ENCODE measurements at places on chromosomes 7 and 10. TPM values are rescaled to one million over a fixed set of nuclear protein-coding genes. Genes with fewer than 3 reads are reported as not detected.

GRCh38 chr10:72336259-72337038, 18.3 kb downstream of the DNAJB12 start:
- H3K36me3 ChIP-seq, result peaks cover 57% of the 10 kb centered on the region
- H3K4me3 ChIP-seq, result peak overlapping the region; percentile 72
- peak; percentile 85 for DNase-seq
- H3K27ac ChIP-seq, result peak overlapping the region; percentile 79
- no peaks in the 10 kb centered on the region for H3K27me3 ChIP-seq

DNA sequence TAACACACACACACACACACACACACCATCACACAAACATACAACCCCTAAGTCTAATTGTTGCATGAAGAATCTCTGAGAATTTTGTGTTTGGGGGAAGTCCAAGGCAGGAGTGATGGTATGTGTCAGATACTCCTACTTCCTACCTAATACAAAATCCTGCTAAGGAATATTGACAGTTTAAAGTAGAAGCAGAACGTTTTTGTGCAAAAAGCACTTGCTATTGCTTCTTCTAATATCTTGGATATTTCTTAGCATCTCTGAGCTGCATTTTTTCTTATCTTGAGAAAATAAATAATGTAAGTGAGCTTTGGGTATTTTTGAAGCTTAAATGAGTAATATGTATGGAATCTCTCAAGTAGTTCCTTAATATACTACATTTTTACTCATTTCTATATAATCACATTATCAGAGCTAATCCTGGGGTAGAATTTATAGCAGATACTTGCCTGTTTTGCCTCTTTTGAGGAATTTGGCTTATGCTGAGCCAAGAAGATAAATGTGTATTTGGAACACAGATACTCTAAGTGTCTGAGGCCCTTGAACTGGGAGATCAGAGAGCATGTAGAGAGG, 212.3 kb downstream of the DKK1 start:
- no peak overlapping the region for H3K4me3 ChIP-seq
- no peak for DNase-seq
- H3K27ac ChIP-seq, result peak overlapping the region; percentile 86

GRCh38 chr10:78657163-78657861, 411.5 kb upstream of the ZMIZ1 start:
- no peak overlapping the region for H3K4me3 ChIP-seq
- H3K36me3 ChIP-seq, result no peaks in the 10 kb centered on the region
- peaks cover 41% of the 10 kb centered on the region for H3K27me3 ChIP-seq
- DNase-seq, result peak; percentile 76
- no peaks in the 10 kb centered on the region for H3K4me1 ChIP-seq

- H3K27ac ChIP-seq, result no peak overlapping the region
- no peak for DNase-seq
- no peaks in the 10 kb centered on the region for H3K27me3 ChIP-seq
- peaks cover under 1% of the 10 kb centered on the region for H3K4me1 ChIP-seq
- no peak overlapping the region for H3K4me3 ChIP-seq
- H3K36me3 ChIP-seq, result peaks cover under 1% of the 10 kb centered on the region
Measured at GRCh38 chr7:44313621-44314031, 11.8 kb downstream of the CAMK2B start.

DNA sequence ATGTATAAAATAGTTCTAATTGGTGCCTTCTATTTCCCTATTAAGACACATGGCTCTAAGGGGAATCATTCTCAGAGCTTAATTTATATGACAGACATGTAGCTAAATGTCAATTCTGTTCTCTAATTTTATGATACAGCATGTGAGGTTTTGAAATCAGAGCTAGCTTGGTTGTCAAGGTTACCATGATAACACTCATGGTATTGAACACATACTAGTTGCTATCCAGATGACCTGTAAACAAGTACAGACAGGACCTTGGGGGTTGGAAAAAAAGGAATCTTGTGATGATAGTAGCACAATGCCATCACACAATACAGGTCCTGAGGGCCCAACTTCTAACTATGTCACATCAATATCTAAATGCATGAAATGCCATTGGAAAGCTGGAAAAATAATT, 49.2 kb downstream of the RHOBTB1 start:
- H3K4me3 ChIP-seq, result no peak overlapping the region
- H3K27ac ChIP-seq, result no peak overlapping the region
- H3K4me1 ChIP-seq, result no peaks in the 10 kb centered on the region
- H3K36me3 ChIP-seq, result no peaks in the 10 kb centered on the region
- H3K27me3 ChIP-seq, result no peaks in the 10 kb centered on the region

DNA sequence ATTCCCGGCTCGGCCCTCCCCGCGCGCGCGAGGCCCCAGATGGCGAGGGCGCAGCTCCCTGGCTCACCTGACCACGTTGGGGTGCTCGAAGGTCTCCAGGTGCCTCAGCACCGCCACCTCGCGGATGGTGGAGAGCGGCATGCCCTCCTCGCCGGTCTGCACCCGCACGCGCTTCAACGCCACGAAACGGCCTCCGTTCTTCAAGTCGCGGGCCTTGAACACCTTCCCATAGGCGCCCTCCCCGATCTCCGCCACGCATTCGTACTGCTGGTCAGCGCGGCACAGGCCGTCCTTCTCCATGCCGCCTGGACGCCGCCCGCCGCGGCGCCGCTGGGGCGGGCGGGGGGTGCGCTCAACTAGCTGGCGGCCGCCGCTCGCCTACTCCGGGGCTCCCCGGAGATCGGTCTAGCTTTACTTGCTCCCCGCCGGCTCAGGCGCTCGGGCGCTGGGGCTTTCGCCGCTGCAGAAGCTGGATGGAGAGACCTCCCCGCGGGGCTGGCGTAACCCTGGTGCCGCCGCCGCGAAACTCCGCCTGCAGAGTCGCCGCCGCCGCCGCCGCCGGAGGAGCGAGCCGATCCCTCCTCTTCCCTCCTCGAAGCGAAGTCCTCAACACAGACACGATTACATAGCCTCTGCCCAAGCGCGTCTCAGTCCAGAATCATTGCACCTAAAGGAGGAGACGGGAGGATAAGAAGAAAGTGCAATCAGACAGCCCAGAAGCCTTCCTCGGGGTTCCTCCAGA, 3.2 kb downstream of the CDK6 start:
- peak; percentile 91 for DNase-seq
- peaks cover 36% of the 10 kb centered on the region for H3K4me1 ChIP-seq
- H3K27ac ChIP-seq, result peak overlapping the region; percentile 74
- H3K4me3 ChIP-seq, result peak overlapping the region; percentile 83
- H3K36me3 ChIP-seq, result peaks cover 25% of the 10 kb centered on the region

DNA sequence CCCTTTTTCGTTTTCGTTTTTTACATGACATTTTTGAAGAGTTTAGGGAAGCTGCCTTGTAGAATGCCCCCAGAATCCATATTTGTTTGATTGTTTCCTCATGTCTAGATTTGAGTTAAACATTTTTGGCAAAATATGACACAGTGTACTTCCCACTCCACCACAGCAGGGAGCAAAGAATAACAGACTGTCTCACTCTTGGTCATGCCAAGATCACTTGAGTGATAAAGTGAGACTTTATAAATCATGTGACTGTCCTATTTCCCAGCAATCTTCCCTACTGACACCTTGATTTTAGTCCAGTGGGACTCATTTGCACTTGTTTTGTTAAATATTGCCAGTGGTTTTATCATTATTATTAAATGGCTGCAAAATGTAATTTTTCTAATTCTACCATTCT, 44.4 kb upstream of the USP6NL start:
- peaks cover 7% of the 10 kb centered on the region for H3K4me1 ChIP-seq
- no peak overlapping the region for H3K27ac ChIP-seq
- peaks cover 12% of the 10 kb centered on the region for H3K27me3 ChIP-seq
- no peak for DNase-seq
- no peaks in the 10 kb centered on the region for H3K36me3 ChIP-seq

The EBLN1 gene
- not detected for total RNA-seq

The MYH16 gene
- total RNA-seq, result not detected

The OPN4 gene
- total RNA-seq, result not detected

The LIPN gene
- not detected for total RNA-seq

Data from MCF 10A (cell line).